ENCODE measurements at places on chromosomes 6 and 20.

- no peak for DNase-seq
Measured at GRCh38 chr6:92790381-92790780, 629.0 kb downstream of the EPHA7 start.

- peak; percentile 91 for DNase-seq
Measured at GRCh38 chr6:30515944-30516753, 26.8 kb downstream of the HLA-E start.

DNA sequence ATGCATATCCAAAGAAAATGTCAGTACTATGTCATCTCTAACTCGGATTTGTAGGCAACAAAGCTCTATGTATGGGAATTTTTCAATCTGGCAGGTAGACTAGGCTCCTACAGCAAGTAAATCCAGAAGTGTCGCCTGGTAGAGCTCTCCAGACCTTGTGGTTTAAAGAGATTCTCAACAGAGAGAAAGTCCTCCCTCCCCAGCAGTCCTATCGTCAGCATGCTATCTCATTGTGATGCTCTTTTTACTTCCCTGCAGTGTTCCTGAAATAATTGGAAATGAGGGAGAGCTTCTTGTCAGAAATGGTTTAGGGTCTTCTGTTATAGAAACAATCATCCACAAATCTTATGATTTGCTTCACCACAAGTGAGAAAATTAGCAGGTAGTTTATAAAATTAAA lies 395.4 kb downstream of the FRK start:
- DNase-seq: no peak

DNA sequence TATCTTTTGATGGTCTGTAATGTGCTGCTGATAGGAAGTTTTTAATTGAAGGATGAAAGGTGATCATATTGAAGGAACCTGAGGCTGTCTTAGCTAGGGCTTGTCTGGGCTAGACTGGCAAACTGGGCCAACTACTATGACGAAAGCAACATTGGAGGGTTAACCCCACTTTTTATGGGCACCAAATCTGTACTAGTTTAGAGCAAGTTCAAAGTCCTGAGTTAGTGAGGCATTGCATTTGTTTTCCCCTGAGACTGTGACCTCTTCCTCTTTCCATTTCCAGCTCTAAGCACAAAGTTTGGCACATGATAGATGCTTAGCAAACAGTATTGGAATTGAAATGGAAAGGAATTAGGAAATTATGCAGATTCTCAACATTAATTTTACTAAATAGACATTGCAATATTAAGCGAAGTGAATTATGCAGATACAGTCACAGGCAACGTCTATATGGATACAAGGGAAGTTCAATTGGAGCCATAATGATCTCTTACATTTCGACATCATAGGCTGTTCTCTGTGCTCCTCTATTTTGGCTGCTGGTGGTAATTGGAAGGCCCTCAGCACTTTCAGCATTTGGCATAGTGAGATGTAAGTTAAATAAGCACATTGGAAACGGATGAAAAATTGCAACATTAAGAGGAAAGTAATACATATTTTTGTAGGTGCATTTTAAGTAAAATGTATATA lies 22.2 kb downstream of the CEP57L1 start:
- no peak for DNase-seq

GRCh38 chr6:35668744-35669450 lies 19.8 kb downstream of the FKBP5 start:
- DNase-seq: no peak

DNA sequence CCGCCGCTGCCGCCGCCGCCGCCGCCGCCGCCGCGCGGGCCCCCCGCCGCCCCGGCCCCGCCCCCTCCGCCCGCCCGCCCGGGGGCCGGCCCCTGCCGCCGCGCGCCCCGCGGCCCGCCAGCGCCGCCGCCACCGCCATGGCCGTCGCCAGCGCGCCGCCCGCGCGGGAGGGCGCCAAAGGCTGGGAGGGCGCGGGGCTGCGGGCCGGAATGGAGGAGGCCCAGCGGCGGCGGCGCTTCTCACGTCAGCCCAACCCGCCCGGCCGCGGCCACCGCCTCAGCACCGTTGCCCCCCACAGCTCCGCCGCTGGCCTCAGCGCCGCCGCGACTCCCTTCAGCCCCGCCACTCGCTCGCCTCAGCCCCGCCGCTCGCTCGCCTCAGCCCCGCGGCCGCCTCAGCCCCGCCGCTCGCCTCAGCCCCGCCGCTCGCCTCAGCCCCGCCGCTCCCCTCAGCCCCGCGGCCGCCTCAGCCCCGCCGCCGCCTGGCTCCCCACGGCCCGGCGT lies 258 bp downstream of the PHF10 start:
- DNase-seq: peak; percentile 50

DNA sequence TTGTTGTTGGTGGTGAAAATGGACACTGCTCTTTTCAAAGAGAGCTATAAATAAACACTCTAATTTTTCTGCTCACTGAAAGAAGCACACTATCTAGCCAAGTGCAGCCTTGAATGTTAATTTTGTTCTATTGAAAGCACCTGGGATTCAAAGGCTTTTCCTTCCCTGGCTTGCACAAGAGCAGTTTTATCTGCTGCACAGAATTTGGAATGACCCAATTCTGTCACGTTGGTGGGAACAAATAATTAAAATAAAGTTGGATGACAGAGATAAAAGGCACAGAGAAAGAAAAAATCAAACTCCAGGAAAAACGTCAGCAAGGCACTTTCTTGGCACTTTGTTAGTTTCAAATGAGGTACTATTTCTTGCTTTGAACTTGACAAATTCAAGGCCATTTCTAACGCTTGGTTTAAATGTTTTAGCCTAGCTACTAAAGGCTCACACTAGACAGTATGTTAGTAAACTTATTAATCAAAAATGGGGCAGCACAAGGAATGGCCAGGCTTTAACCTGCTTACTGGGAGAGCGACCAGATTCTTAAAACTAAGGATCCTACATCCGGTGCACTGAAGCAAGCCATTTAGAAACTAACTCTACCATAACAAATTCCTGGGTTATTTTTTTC lies 145.5 kb upstream of the ARG1 start:
- no peak for DNase-seq

DNA sequence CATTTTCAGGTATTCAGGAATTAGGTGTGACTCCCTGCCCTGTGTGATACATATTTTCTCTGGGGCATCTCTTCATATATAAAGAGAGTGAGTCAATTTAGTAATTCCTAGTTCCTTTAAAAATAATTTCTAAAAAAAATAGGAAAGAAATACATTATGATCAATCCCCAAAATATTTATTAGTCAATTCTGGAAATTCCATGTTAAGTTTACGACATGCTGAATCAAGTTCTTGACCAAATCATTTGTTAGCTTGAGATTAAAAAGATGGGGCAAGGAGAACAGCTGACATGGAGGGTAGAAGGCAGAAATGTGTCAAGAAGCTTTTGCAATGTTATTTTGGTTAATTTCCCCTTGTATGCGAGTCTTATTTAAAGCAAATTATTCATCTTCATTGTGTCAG lies 22.7 kb upstream of the PRDM1 start:
- DNase-seq: no peak

- no peak for DNase-seq
Measured at GRCh38 chr6:38695227-38695900, 7.6 kb downstream of the GLO1 start.

- no peak for DNase-seq
Measured at GRCh38 chr6:113978084-113978675, 7.2 kb upstream of the HDAC2 start.

GRCh38 chr20:52833901-52834300 lies 138.3 kb upstream of the TSHZ2 start:
- DNase-seq: no peak
